ENCODE measurements at places on chromosomes 5 and 9.

DNA sequence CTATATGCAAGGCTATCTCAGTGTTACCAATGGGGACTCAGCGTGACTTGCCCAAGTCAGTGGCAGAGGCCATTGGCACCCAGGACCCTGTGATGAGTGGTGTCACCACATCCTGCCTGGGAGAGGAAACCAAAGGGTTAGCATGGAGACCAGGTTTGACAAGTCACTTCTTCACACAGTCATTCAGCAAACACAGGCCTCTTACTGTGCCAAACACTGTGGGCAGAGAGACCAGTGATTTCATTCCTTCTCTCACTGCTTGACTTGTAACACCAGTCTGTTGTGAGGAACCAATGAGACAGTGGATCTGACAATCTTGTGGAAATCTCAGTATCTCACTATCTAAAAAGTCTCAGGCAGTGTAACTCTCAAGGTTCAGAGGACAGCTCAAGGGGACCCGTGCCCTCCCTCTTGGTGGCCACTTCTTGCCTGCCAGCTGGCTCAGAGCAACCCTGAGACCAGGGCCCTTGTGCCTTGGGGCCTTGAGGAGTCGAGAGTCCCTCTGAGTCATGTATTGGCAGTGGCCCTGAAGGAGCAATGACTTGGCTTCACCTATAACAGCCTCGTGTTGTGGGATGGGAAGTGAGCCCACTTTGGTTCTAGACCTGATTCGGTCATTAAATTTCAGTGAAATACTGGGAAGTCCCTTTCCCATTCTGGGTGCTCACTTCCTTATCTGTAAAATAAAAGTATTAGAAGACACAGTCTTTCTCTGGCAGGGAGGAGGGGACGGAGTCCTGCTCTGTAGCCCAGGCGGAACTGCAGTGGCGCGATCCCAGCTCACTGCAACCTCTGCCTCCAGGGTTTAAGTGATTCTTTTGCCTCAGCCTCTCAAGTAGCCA, 1.6 kb downstream of the FABP6 start:
- DNase-seq: peak; percentile 5
- H3K27ac ChIP-seq: no peak overlapping the region
- H3K4me3 ChIP-seq: no peak overlapping the region
- no peaks in the 10 kb centered on the region for H3K36me3 ChIP-seq

DNA sequence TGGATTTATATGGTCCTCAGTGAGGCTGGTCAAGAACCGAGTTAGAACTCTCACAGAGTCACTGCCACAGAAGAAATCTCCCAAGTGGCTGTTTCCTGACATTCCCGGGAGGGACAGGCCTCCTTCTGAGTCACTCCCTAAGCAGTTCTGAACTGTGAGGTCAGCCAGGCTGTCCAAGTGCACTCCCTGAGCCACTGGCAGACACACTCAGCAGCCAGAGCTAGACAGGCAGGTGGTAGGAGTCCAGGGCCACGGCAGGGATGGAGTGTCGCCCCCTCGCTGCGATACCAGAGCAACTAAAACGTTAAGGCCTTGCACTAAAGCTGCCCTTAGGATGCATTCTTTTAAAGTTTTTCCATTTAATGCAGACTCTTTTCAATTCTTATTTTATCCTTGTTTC, 3.4 kb downstream of the IL4 start:
- DNase-seq: no peak
- H3K36me3 ChIP-seq: no peaks in the 10 kb centered on the region
- H3K4me1 ChIP-seq: no peaks in the 10 kb centered on the region
- no peaks in the 10 kb centered on the region for H3K27me3 ChIP-seq
- H3K4me3 ChIP-seq: no peak overlapping the region
- no peak overlapping the region for H3K27ac ChIP-seq

GRCh38 chr5:94288937-94289336, 329.5 kb downstream of the KIAA0825 start:
- no peaks in the 10 kb centered on the region for H3K27me3 ChIP-seq
- no peaks in the 10 kb centered on the region for H3K4me1 ChIP-seq
- no peak for DNase-seq
- H3K27ac ChIP-seq: no peak overlapping the region
- H3K36me3 ChIP-seq: no peaks in the 10 kb centered on the region
- no peak overlapping the region for H3K4me3 ChIP-seq

GRCh38 chr9:78021697-78022096, 9.9 kb downstream of the GNAQ start:
- no peak overlapping the region for H3K27ac ChIP-seq
- H3K4me1 ChIP-seq: peaks cover 37% of the 10 kb centered on the region
- peaks cover 10% of the 10 kb centered on the region for H3K36me3 ChIP-seq
- H3K27me3 ChIP-seq: no peaks in the 10 kb centered on the region
- no peak overlapping the region for H3K4me3 ChIP-seq
- DNase-seq: no peak

DNA sequence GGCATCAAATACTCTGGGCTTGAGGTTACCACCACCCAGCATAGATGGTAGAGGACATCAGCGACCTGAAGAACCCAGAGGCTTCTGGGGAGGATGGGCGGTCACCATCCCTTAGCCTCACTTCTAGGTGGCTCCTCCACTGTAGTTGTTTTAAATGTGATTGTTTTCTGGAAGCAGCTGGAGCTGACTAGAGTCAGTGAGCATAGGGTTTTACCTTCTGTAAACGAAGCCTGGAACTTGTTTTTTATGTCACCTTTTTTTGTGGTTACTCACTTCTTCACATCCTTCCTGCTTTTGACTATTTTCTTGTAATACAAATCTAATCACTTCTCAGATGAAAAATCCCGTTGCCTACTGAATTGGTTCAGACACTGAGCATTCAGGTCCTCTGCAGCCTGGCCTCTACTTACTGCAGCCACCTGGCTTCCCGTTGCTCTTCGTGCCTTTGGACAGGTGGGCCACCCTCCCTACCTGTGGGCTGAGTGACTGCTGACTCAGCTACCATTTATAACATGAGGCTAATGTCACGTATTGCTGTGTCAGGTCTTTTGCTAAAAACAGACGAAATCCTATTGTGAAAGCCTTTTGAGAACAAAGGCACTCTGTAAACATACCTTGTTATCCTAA, 167.8 kb downstream of the MAN2A1 start:
- H3K4me1 ChIP-seq: peaks cover 6% of the 10 kb centered on the region
- no peaks in the 10 kb centered on the region for H3K27me3 ChIP-seq
- peaks cover 84% of the 10 kb centered on the region for H3K36me3 ChIP-seq
- H3K4me3 ChIP-seq: no peak overlapping the region
- 0 out of 2 replicates have a peak overlapping the region, but pooled peaks have one; percentile 14 for H3K27ac ChIP-seq

DNA sequence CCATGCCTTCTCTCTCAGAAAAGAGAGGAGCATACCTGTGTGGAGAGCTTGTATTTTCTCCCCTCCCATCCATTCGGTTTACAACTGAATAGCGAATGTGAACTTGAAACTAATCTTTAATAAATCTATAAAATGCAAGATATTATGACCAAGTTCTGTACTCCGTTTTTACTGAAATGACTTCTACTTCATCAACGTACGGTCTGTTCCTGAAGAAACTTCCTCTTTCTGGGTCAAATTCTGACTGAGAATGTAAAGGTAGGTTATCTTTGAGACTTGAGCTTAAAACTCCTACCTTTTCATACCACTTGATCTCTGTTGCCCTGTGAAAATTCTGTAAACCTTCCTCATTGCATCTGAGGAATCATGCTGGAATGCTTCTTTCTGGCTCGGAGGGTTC, 4.2 kb upstream of the CTNNAL1 start:
- peaks cover 44% of the 10 kb centered on the region for H3K36me3 ChIP-seq
- no peak overlapping the region for H3K27ac ChIP-seq
- H3K4me1 ChIP-seq: peaks cover 6% of the 10 kb centered on the region
- no peaks in the 10 kb centered on the region for H3K27me3 ChIP-seq
- no peak for DNase-seq

GRCh38 chr5:170235876-170236864, 3.4 kb downstream of the C5orf58 start:
- no peaks in the 10 kb centered on the region for H3K27me3 ChIP-seq
- H3K4me3 ChIP-seq: no peak overlapping the region
- DNase-seq: no peak
- no peak overlapping the region for H3K27ac ChIP-seq

DNA sequence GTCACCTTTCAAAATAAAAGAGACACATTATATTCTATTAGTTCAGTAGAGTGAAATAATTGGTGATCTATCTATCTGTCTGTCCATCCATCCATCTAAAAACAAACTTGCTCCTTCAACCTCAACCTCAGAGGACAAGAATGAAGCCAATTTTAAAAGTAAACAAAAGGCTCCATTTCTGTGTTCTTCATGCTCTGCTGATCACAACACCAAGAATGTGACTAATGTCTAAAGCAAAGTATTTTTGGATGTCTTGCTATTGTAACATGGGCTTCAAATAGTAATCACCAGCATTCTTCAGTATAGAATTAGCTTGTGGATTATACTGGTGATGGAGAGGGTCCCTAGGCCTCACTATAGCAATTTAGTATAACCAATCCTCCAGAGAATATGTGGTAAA, 1304.4 kb downstream of the MAT2B start:
- no peak overlapping the region for H3K4me3 ChIP-seq
- H3K36me3 ChIP-seq: no peaks in the 10 kb centered on the region
- no peak for DNase-seq
- no peak overlapping the region for H3K27ac ChIP-seq

DNA sequence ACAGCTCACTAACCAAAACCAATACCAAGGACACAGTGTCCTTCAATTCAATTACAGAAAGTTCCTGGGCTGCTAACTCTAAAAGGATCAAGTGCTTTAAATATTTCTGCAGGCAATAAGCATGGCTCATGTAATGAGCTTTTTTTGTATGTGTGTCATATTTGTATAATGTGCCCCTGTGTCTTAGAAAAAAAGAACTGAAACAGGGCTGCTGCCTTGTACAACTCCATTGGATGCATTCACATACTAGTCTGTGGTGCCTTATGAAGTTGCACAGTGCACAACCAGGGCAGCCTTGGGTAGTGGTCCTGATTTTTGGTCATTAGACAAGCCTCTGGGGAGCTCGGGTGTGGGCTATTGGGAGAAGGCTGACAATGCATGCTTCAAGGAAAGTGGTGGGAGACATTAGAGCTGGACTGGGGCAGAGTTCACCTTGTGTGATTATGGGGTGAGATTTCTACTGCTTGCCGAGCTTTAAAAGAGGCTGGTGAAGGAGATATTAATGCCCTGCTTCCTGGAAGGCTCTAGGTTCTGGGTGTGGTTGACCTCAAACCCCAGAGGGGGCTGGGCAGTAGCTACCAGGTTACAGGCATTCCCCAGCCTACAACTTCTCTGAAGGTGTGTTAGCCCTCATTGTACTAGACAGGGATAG, 3.6 kb upstream of the CPEB4 start:
- H3K27me3 ChIP-seq: peaks cover 15% of the 10 kb centered on the region
- H3K4me3 ChIP-seq: no peak overlapping the region
- no peak overlapping the region for H3K27ac ChIP-seq
- H3K36me3 ChIP-seq: no peaks in the 10 kb centered on the region
- peaks cover 17% of the 10 kb centered on the region for H3K4me1 ChIP-seq
- DNase-seq: peak; percentile 26

Measured in DND-41 (cell line).